ENCODE measurements at places on chromosomes 2 and 18.
A peak's percentile ranks its signal among the peaks of the same experiment; 100 is the strongest.

- DNase-seq = no peak
Observed at GRCh38 chr18:58805467-58806187, 59.0 kb upstream of the ZNF532 start.

DNA sequence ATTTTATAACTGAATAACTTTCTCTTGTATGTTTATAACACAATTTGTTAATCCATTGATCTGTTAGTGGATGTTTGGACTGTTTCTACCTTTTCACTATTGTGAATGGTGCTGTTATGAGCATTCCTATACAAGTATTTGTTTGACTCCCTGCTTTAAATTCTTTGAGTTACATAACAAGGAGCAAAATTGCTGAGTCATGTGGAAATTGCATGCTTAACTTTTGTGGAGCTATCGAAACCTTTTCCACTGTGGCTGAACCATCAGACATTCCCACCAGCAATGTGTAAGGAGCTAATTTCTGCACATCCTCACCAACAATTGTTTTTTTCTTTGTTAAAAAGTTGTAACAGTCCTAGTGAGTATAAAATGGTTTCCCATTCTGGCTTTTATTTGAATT is 415.5 kb downstream of the CBLN2 start:
- DNase-seq = no peak

- no peak for DNase-seq
Observed at GRCh38 chr2:109247340-109247739, 118.3 kb downstream of the SH3RF3 start.

GRCh38 chr2:41932241-41933045 is 115.4 kb upstream of the PKDCC start:
- no peak for DNase-seq

- peak; percentile 23 for DNase-seq
Observed at GRCh38 chr2:223995569-223995968, 38.3 kb downstream of the MRPL44 start.

GRCh38 chr2:86068136-86068588 is 37.5 kb downstream of the POLR1A start:
- DNase-seq = no peak

DNA sequence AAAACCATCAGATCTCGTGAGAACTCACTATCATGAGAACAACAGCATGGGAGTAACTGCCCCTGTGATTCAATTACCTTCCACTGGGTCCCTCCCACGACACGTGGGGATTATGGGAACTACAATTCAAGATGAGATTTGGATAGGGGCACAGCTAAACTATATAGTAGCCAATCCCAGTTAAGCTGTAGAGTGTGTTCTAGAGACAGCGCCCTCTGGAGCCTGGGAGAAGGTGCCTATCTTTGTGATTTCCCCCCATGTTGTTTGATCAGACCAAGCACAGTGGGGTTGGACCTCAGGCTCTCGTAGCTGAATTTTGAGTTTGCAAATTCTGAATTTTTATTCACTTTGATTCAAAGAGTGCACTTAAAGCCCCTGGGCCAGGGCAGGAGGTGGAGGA is 108.2 kb upstream of the TWIST2 start:
- DNase-seq = no peak

DNA sequence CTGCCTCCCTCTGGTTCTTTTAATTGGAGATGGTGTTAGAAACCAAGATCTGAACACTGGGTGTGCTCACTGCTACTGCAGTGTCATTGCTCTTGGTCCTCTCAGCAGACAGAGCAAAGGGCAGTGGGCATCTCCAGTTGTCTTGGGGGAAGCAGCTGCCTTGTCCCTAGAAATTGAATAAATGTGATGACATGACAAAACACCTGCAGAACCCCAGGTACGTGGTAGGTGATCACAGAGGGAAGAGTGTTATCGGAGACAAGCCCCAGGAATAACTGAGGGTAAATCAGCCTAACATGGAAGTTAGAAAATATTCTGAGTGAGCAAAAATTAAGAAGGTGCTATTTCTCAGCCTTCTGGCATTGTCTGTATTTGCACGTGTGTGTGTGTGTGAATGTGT is 311.9 kb upstream of the HDAC4 start:
- no peak for DNase-seq

DNA sequence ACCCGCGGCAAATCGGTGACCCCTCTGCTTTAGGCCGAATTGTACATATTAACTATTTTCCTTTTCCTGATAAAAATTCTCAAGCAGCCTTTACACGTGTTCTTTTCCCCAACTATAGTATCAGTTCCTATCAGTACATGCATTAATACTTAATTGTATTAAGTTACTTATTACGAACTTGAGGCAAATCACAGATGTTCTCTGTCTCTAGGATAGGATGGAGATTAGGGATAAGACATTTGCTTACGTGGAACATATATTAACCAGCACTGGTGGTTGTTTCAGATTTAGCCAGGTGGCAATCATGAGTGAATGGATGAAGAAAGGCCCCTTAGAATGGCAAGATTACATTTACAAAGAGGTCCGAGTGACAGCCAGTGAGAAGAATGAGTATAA is 675 bp downstream of the GEMIN6 start:
- no peak for DNase-seq

GRCh38 chr2:110955556-110955955 is 165.2 kb upstream of the BCL2L11 start:
- DNase-seq = no peak

GRCh38 chr2:118168615-118169014 is 80.3 kb downstream of the INSIG2 start:
- DNase-seq = no peak

- DNase-seq = peak; percentile 58
Observed at GRCh38 chr2:184598316-184599053, at the start of gene ZNF804A. Gene ZNF804A, plus strand, starts transcription at chr2:184598529. Its CDS starts 431 bp downstream, at chr2:184598960.

- DNase-seq = peak; percentile 16
Observed at GRCh38 chr2:80255918-80256781, 48.4 kb downstream of the LRRTM1 start.

DNA sequence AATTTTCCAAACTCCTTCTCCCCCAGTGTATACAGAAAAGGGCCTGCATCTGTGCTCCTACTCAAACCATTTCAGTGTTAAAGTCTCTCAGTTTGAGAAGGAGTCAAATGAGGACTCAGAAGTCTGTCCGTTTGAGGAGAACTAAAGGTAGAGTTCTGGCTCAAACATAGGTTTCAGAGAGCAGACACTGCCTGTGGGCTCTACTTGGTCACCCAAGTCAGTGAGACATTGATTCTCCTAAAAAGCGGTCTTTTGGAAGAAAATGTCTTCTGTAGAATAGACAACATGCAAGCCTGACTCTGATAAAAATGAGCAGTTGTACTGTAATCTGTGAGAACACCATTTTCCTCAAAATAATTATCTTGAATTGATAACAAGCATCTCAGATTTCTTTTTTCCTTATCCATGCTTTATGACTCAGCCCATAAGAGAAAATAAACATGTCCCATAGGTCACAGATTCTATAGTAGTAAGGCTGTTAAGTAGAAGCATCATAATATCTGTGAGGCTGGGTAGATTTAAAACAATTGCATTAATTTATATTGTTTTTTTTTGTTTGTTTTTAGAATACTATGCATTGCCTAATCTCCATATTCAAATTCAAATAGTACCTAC is 82.8 kb downstream of the ASXL3 start:
- no peak for DNase-seq

- DNase-seq = peak; percentile 54
Observed at GRCh38 chr18:58768293-58768974, 96.2 kb upstream of the ZNF532 start.

- DNase-seq = no peak
Observed at GRCh38 chr18:708096-708495, 4.3 kb downstream of the ENOSF1 start.

DNA sequence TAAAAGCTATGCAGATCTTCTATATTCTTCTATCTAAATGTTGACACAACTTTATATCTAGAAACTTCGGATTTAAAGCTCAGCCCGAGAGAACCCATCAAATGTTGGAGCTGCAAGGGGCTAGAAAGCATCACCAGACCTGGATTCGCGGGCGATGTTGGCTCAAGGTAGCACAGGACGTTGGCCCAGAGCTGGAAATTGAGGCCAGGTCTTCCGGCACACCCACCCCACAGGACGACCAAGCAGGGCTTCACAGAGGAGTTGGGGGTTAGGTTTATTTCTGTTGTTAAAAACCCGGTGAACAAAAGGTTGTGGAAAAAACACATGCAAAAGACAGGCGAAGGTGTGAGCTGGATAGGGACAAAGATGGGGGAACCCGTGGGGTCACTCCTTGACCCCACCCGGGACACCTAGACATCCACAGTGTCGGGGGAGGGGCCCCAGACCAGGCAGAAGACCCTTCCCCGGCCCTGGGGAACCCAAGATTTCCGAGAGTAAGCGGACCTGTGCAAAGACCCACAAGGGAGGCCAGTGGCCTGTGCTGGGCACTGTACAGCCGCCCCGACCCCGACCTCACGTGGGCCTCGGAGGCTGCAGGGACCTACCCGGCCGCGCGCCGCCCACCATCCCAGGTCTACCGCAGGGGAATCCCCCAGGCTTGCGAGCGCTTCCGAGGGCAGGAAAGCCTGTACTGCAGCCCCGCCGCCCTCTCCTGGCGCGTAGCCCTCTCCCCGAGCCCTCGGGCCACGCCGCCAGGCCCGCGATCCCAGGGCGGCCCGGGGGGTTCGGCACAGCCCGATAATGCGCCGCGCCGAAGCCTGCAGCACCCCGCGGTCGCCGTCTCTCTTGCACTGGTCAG is 1.8 kb upstream of the AGBL5 start:
- peak; percentile 53 for DNase-seq

- DNase-seq = no peak
Observed at GRCh38 chr18:55634545-55634944, 46.6 kb upstream of the TCF4 start.

- DNase-seq = no peak
Observed at GRCh38 chr2:233447506-233448219, 93.4 kb downstream of the DGKD start.

DNA sequence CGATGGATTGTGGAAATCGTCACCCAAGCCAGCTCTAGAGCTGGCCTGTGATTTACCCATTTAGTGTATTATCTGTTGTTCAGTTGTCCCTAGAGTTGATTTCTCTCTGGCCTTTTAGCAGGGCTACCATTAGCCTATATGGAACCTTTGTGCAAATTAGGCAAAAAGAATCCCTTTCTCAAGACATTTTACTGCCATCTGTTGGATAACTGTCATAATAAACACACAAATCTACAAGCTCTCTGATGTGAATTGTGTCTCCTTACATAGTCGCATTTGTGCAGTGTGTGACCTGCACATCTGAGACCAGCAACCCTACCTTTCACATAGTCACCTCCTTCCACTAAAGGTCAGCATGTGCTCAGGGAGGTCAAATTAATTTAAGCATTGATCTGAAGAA is 34.0 kb downstream of the LOXHD1 start:
- DNase-seq = no peak

DNA sequence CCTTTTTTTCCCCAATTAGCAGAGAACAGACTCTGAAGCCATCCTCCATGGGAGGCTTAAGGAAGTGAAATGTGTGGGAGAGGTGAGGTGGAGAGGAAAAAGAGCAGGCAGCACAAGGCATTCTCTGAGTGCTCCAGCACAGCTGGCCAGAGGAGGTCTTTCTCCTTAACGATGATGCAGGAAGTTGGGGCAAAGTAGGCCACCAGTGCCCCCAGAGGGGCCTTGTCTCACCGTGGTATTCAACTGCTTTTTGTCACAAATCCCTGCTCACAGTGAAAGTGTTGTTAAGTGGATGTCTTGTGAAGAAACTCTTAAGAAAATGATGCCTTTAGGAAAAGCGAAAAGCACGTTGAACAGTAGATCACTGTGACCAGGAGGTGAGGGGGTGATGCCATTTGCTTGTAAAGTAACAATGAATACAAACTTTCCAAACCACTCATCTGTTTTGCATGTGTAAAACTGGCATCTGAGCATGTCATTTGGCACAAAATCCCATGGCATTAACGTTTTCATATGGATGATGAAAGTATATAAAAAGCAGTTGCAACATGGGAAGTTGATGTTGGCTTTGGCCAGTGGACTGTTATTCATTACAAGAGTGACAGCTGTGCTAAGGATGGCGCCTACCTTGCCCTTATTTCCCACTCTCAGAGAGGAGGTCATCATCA is 49.2 kb upstream of the CDC42EP3 start:
- DNase-seq = no peak

GRCh38 chr2:132774189-132774588 is 104.2 kb upstream of the LYPD1 start:
- DNase-seq = no peak

DNA sequence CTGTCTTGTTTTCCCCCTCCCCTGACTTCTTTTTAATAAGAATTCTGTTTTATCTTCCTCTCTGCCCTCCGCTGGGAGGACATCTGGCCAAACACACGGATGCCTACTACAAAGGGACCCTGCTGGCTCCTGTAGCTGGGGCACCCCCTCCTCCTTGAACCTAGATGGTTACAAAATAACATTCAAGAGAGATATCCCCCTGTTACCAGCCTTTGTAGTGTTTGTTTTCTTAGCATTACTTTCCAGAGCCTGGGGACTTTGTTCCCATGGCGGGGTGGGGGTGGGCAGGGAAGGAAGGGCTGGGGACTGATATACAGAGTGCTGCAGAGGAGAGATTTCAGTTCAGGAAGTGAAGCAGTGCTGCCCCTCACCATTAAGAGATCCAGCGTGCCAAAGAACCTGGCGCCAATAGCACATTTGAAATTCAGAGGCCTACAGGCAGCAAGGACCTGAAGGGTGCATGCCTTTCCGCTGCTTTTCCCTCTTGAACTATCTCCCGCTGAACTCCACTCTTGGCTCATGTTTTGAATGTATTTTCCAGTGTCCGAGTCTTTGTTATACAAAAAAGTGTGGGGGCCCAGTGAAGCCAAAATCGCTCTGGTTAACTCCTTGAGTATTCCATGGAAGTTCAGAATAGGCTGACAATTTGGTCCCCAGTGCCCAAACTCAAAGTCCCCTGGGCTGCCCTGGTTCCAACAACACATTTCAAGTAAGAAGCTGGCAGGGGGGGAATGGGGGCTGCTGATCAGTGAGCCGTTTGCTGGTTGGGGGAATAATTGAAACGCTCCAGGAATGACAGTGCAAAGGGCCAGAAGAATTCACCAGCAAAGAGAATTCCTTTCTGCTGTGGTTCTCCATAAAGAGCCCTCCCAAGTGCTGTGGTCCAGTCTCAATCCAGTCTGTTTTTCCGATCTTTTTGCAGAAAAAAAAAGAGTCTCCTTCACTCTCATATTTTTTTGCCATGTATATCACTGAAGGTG is 94.8 kb upstream of the THOC1 start:
- DNase-seq = no peak

GRCh38 chr2:212416086-212416485 is 122.5 kb downstream of the ERBB4 start:
- DNase-seq = no peak

- DNase-seq = no peak
Observed at GRCh38 chr2:84378960-84379359, 80.1 kb downstream of the SUCLG1 start.

- DNase-seq = no peak
Observed at GRCh38 chr2:159272156-159272555, 14.3 kb downstream of the WDSUB1 start.

DNA sequence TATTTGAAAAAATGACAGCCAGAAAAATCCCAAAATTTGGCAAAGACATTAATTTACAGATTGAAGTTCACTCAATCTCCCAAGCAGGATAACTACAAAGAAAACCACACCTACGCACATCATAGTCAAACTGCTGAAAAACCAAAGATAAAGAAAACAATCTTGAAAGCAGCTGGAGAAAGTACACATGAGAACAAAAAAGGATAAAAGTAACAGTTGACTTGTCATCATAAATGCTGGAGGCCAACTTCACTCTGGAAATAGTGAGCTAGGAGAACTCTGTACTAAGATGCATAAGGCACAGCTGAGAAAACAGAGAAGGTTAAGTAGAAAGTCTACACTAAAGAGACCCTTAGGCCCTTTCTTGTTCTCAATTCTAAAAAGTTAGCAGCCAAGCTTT is 73.1 kb downstream of the TLK1 start:
- no peak for DNase-seq

- no peak for DNase-seq
Observed at GRCh38 chr2:40303746-40304145, 148.1 kb downstream of the SLC8A1 start.

- no peak for DNase-seq
Observed at GRCh38 chr2:109481599-109481998, 132.2 kb downstream of the SEPTIN10 start.
